GM23338 (cell line): ENCODE measurements at places on chromosomes 6 and 20.

GRCh38 chr6:123629258-123629941, 7.3 kb downstream of the TRDN start:
- DNase-seq = no peak

DNA sequence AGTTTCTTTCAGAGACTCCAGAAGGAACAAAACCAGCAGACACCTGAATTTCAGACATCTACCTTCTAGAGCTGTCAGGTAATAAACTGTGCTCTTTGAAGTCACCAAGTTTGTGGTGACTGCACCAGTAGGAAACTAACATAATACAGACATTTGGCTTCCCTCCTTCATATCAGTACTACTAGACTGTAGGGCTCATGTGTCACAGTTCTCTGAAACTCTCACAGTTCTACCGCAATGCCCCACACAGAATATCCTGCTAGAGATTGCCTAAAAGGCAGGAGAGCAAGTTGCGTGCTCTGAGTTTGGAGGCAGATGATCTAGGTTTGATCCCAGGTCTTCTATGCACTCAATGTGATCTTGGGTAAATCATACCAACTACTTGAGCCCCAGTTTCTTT, 205.0 kb upstream of the LRFN2 start:
- DNase-seq = no peak

GRCh38 chr6:80767808-80768207, 661.3 kb downstream of the BCKDHB start:
- DNase-seq = peak; percentile 20

GRCh38 chr6:127855542-127856159, 45.2 kb downstream of the THEMIS start:
- peak; percentile 49 for DNase-seq

DNA sequence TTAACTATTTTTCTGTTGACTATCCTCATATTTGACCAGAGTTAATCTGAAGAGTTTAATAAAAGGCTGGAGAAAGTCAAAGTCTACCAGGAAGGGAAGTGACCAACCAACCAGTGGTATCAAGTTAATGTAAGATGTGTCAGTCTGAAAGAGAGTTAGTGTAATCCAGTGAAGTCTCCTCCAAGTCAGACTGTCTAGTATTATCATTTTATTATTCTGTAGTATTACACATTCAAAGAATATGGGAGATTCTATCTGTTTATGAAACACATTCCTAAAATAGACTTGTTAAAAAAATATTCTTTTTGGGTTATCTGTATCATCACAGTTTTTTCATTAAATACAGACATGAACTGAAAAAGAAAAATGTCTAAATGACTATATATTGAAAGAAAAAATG, 194.4 kb downstream of the BTBD9 start:
- no peak for DNase-seq

DNA sequence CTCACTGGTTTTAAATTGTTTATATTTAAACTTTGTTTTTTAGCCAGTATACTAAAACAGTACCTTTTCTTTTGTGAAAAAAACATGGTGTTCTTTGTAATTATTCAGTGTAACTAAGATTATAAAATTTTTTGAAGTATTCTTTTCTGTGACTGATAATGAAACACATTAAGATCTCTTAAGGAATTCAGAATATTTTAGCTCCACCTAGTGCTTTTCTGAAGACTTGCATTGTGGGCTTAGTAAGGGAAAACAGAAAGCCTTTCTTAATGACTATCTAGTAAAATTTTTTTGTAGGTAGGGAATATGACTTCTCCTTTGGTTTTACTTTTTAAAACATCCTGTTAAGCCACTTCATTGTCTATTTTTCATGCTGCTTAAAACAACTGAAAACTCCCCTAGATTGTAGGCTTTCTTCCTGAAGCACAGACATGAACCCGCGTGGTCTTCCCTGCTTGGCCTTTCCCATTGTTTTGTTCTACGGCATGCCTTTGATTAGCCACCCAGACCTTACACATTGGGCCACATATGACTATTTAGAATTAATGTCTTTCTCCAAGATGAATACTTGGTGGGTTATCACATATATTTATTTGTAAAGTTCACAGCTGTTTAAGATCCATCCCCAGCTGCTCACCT, 72.1 kb downstream of the AFDN start:
- DNase-seq = peak; percentile 72

DNA sequence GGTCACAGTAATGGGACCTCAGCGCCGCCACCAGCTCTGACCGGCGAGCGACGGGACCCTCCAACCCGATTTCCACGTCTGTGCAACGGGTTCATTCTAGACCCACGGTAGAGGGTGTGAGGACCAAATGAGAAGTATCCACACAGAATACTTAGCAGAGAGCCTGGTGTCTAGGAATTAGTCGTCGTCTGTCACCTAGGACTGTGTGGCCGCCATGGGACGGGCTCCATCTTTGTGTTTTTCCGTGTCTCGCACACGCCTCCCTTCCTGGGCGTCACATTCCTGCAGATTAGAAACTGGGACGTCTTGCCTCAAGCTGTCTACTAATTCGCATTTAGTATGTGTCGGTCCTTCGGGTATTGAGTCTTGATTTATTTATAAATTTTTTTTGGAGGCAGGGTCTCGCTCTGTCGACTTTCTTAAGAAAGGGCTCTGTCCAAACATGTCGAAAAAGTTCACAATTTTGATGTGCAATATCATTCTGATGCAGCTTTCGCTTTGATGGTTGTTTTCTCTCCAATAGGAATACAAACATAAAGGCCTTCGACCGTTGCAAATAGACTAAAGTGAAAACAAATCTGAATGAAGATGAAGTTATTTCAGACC, 563 bp downstream of the MGME1 start:
- DNase-seq = peak; percentile 57

DNA sequence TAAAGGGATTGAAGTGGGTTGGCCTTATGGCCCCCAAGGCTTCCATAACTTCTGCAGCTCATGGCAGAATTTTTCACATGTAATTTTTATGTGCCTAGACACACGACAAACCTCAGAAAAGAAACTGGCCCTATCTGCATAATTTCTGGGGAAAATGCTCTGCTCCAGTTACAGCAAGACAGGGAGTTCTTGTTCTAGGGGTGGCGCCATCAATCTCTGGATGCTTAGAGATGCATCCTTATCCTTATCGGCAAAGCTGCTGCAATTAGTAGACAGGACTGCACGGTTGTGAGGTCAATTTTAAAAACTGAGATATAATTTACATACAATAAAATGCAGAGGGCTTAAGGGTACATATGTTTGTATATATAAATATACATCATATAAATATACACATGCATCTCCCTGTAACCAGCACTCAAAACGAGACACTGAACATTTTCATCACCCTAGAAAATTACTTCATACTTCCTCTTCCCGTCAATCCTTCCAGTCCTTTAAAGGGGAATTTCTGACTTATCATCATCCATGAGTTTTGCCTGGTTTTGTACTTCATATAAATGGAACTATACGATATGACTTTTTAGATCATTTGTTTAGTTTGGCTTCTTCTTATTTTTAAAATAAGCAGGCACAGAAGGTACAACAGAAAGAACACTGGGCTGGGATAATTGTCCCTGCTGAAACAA, 10.2 kb downstream of the ELMO2 start:
- DNase-seq = no peak

GRCh38 chr6:33714385-33715040, 3.0 kb upstream of the UQCC2 start:
- DNase-seq = no peak

DNA sequence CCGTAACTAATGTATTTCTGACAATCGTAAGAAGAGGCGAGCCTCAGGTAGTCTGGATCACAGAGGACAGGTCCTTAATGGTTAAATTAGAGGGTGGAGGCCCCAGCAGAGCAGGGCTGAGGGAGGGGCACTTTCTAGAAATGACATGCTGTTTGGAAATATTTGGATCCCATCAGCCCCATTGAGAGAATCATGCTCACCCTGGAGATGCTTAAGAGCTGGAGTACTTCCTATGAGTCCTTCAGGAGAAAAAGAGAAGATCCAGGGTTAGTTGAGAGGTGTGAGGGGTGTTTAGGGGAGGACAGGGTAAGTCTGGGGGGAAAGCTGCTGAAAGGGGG, 123.0 kb downstream of the TCP11 start:
- DNase-seq = no peak

GRCh38 chr6:156513504-156513903, 263.7 kb upstream of the ARID1B start:
- no peak for DNase-seq

DNA sequence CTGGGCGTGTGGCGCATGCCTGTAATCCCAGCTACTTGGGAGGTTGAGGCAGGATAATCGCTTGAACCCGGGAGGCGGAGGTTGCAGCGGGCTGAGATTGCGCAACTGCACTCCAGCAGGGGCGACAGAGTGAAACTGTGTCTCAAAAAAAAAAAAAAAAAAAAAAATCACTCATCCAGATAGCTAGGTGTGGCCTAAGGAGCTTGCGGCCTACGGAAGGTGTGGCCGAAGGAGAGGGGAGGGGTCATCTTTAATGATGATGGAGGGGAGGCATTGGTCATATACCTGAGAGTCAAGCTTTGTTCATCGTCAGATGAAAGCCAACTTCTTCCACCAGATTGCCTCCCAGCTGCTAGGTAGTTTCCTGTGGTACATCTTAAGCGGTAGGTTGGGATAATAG, 801 bp upstream of the PPARD start:
- DNase-seq = peak; percentile 68

DNA sequence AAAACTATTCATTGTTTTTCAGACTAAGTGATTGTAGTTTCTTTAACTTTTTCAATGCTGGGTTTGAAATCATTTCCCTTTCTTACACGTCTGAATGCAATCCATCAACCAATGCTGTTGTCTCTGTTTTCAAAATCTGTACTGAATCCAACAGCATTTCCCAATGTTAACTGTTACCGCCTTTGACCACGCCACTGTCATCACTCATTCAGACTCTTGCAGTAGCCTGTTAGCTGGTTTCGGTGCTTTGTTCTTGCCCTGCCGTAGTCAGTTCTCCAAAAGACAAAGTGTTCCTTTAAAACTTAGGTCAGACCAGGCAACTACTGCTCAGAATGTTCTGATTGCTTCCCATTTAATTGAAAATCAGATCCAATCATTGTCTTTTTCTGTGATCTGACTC, 131.3 kb downstream of the PLCB4 start:
- no peak for DNase-seq

GRCh38 chr20:25251558-25251957, 3.7 kb downstream of the PYGB start:
- DNase-seq = no peak

- no peak for DNase-seq
Measured at GRCh38 chr6:124742971-124743370, 219.3 kb upstream of the RNF217 start.

- DNase-seq = no peak
Measured at GRCh38 chr6:80234401-80234800, 127.9 kb downstream of the BCKDHB start.

DNA sequence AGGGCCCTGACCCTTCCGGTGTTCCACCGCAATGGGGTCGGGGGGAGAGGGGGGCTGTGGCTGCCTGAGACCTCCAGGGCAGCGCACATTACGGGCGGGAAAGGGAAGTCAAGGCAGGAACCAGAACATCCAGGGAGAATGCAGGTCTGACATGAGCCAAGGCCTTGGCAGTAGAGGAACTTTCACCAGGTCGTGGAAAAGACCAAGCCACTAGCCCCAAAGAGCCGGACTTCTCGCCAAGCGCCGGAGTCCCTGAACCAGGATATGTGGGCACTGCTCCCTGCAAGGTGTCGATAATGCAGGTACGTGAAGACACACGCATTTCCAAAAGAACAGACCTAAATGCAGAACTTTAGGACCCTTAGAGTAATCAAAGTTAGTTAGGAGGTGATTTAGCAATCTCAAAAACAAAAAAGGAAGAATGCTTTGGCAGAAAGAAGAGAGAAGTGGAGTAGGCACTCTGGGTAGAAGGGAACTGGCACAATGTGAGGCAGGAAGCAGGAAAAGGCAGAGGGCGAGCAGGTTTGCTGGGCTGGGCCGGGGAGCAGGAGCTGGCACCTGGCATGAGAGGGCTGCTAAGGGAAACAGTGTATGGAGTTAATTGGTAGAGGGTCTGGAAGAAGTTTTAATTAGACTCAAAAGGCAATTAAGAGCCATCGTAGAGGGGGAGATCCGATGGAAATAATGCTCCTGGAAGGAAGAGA, 14.3 kb downstream of the POU3F2 start:
- no peak for DNase-seq

DNA sequence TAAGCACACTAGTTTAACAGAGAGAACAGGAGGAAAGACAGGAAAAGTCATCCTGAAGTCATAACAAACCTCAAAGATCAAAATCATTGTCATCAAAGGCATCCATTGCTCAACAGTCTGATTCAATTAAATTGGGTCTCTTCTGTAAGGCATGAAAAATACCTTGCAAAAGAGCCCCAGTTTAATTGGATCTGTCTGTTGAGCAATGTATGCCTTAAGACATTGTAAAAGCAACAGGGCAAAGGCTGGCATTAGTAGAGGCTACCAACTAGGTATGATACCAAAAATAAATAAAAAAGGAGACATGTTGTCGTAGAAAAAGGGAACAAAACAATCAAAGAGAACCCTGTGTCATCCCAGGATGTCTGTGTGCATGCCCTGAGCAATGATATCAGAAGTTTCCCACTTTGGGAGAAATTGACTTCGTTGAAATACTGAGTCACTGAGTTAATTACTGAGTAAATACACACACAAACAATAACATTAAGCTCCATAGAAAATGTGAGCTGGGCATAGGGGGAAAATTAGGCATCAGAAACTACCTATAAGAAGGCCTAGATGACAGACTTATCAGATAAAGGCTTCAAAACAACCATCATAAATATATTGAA, 1013.8 kb upstream of the CITED2 start:
- DNase-seq = no peak

- no peak for DNase-seq
Measured at GRCh38 chr6:383856-384255, 7.7 kb upstream of the IRF4 start.

DNA sequence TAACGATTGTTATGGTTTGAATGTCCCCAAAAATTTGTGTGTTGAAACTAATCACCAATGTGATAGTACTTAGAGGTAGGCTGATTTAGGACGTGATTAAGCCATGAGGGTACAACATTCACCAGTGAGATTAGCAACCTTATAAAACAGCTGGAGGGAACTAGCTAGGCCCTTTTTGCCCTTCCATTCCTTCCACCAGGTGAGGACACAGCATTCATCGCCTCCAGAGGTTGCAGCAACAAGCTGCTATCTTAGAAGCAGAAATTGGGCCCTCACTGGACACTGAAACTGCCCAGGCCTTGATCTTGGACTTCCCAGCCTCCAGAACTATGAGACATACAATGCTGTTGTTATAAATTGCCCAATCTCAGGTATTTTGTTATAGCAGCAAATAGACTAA, 340.7 kb upstream of the JARID2 start:
- no peak for DNase-seq

DNA sequence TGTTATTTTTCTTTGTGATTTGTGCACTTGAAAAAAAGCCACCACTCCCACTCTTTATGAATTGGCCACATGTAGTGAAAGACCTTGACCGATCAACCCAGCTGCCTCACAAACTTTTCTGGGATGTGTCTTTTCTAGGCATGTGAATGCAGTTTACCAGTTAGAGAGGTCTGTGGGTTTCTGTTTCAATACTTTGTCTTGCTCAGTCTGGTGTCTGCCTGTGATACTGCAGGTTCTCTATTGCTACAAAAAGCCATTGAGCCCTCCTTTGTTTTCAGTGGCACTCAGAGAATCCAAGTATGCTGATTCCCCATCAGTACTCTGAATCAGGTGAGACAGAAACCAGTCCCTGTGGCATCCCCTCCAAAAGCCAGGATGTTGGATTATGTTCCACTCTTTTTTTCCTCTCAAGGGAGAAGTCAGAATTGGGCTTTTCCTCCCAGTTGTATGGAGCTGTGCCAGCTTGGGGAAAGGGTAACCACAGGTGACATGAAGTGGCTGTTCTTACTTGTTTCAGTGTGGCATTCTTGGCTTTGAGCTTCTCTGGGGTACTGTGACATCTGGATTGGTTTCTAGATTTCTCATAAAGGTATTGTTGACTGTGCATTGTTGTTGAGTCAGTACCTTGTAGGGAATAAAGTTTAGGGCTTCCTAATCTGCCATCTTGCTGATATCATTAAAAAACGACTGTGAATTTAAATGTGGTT, 26.3 kb upstream of the ZFP64 start:
- DNase-seq = no peak
